Heart left ventricle (tissue), 16 donors: ENCODE measurements at places on chromosomes 1 and 21. TPM values are rescaled to one million over a fixed set of nuclear protein-coding genes. Genes with fewer than 3 reads are reported as not detected.

- DNase-seq: no peak
- peaks cover 24% of the 10 kb centered on the region for H3K36me3 ChIP-seq
- peaks cover 25% of the 10 kb centered on the region for H3K4me1 ChIP-seq
- H3K4me3 ChIP-seq: no peak overlapping the region
- no peak overlapping the region for H3K27ac ChIP-seq
- H3K27me3 ChIP-seq: no peaks in the 10 kb centered on the region
Observed at GRCh38 chr1:184790642-184791549, 36.2 kb upstream of the EDEM3 start.

The DPM3 gene
- polyA plus RNA-seq: 75.4 TPM

DNA sequence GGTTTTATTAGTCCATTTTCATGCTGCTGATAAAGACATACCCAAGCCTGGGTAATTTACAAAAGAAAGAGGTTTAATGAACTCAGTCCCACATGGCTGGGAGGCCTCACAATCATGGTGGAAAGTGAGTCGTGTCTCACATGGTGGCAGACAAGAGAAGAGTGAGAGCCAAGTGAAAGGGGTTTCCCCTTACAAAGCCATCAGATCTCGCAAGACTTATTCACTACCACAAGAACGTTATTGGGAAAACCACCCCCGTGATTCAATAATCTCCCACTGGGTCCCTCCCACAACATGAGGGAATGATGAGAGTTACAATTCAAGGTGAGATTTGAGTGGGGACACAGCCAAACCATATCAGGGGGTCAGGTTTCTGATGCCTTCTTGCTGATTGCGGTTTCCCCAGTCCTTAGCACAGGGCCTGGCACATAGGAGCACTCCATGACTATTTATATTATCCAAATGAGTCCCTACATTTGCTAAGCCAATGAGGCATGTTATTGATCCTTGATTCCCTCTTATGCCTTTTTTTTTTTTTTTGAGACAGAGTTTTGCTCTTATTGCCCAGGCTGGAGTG, 35.3 kb upstream of the PAXBP1 start:
- no peaks in the 10 kb centered on the region for H3K36me3 ChIP-seq
- H3K27me3 ChIP-seq: no peaks in the 10 kb centered on the region
- no peak overlapping the region for H3K27ac ChIP-seq
- H3K4me3 ChIP-seq: no peak overlapping the region

DNA sequence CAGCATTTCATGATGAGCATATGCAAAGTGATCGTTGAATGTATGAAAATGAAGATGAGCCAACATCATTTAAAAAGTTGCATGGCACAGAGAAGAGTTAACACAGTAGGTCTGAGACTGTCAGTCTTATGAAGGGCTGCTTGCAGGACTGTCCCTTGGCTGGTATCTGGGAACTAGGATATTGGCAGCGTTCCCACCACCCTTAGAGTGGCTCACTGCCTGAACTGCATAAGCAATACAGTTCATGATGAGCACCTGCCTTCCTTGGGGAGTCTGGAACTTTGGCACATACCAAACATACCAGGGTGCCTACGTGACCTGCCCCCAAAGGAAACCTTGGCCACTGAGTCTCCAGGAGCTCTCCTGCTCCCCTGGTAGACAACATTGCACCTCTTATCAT, 161.8 kb downstream of the DSCAM start:
- no peak overlapping the region for H3K4me3 ChIP-seq
- no peaks in the 10 kb centered on the region for H3K36me3 ChIP-seq
- H3K4me1 ChIP-seq: no peaks in the 10 kb centered on the region
- DNase-seq: peak; percentile 27
- H3K27me3 ChIP-seq: no peaks in the 10 kb centered on the region

The BMP8B gene
- 0.08 TPM for polyA plus RNA-seq

DNA sequence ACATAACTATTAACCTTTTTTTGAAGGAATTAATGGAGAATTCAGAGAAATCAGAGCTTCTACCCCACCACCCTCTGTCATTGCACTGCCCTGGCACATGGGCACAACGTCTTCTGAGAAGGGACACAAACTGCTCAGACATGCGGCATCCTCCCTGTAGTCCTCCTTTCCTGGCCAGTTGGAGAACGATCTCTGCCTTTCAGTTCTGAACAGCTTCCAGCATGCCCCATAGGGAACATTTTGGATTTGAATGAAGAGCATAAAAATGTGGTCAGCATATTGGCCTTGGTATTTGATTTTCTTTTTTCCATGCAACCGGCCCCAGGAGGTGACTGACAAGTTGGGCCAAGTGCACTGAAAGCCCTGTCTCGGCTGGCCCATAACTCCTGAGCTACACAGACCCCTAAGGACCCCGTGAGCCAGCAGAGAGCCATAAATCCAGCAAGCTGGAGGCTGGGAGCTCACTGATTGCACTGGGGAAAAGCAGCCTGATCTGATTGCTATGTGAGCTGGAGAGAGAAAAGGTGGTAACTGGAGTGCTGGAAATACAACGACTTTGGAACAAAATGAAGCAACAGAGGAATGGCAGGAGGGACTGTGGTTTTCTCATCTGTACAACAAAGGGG, 10.9 kb upstream of the BLACAT1 start:
- no peak for DNase-seq
- H3K27ac ChIP-seq: no peak overlapping the region
- peaks cover 24% of the 10 kb centered on the region for H3K27me3 ChIP-seq
- no peaks in the 10 kb centered on the region for H3K36me3 ChIP-seq
- H3K4me1 ChIP-seq: no peaks in the 10 kb centered on the region

- no peak overlapping the region for H3K27ac ChIP-seq
- no peak overlapping the region for H3K4me3 ChIP-seq
- H3K36me3 ChIP-seq: peaks cover 24% of the 10 kb centered on the region
Observed at GRCh38 chr21:44785620-44786335, 15.8 kb downstream of the UBE2G2 start.

GRCh38 chr1:162476620-162477019, 21.0 kb upstream of the UHMK1 start:
- no peaks in the 10 kb centered on the region for H3K36me3 ChIP-seq
- H3K27me3 ChIP-seq: no peaks in the 10 kb centered on the region
- DNase-seq: no peak
- H3K4me1 ChIP-seq: no peaks in the 10 kb centered on the region
- no peak overlapping the region for H3K4me3 ChIP-seq

GRCh38 chr1:212118167-212118871, 82.8 kb downstream of the DTL start:
- peak overlapping the region; percentile 77 for H3K27ac ChIP-seq
- peaks cover 20% of the 10 kb centered on the region for H3K4me1 ChIP-seq
- H3K27me3 ChIP-seq: no peaks in the 10 kb centered on the region
- H3K4me3 ChIP-seq: no peak overlapping the region
- DNase-seq: no peak

The CCDC181 gene
- 0.42 TPM for polyA plus RNA-seq

GRCh38 chr1:30691480-30691879, 31.9 kb downstream of the MATN1 start:
- no peak overlapping the region for H3K27ac ChIP-seq
- H3K27me3 ChIP-seq: peaks cover 13% of the 10 kb centered on the region
- no peaks in the 10 kb centered on the region for H3K4me1 ChIP-seq

- H3K27me3 ChIP-seq: no peaks in the 10 kb centered on the region
- no peak for DNase-seq
- H3K36me3 ChIP-seq: no peaks in the 10 kb centered on the region
- H3K4me1 ChIP-seq: no peaks in the 10 kb centered on the region
- H3K4me3 ChIP-seq: no peak overlapping the region
Observed at GRCh38 chr1:185627171-185627570, 107.0 kb upstream of the HMCN1 start.

- H3K4me1 ChIP-seq: peaks cover 4% of the 10 kb centered on the region
- no peak overlapping the region for H3K4me3 ChIP-seq
- H3K27ac ChIP-seq: no peak overlapping the region
- H3K27me3 ChIP-seq: no peaks in the 10 kb centered on the region
- DNase-seq: no peak
Observed at GRCh38 chr1:67741736-67742135, 56.7 kb downstream of the GADD45A start.

GRCh38 chr1:230261928-230262650, 164.0 kb downstream of the PGBD5 start:
- H3K4me3 ChIP-seq: no peak overlapping the region
- no peaks in the 10 kb centered on the region for H3K4me1 ChIP-seq
- DNase-seq: no peak
- no peaks in the 10 kb centered on the region for H3K27me3 ChIP-seq
- no peak overlapping the region for H3K27ac ChIP-seq
- no peaks in the 10 kb centered on the region for H3K36me3 ChIP-seq

DNA sequence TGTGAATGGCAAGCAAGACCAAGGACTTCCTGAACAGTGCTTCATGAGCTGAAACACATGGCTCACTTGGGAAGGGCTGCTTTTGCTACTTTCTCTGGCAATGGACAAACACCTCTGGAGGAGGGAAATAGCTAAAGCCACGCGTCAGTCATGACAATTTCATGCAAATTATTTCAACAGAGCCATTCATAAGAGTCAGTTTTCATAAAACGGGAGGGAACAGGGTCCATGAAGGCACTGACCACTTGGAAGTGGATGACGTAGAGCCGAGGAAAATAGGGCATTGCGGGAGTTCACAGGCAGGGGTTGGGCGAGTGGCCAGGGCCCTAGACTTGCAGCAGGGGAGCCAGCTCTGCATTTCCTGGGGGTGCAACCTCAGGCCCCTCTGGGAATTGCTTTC, 43.9 kb downstream of the SDC3 start:
- no peak overlapping the region for H3K4me3 ChIP-seq
- H3K27me3 ChIP-seq: no peaks in the 10 kb centered on the region
- DNase-seq: no peak

The HES3 gene
- polyA plus RNA-seq: not detected

The SMIM12 gene
- 16.1 TPM for polyA plus RNA-seq

DNA sequence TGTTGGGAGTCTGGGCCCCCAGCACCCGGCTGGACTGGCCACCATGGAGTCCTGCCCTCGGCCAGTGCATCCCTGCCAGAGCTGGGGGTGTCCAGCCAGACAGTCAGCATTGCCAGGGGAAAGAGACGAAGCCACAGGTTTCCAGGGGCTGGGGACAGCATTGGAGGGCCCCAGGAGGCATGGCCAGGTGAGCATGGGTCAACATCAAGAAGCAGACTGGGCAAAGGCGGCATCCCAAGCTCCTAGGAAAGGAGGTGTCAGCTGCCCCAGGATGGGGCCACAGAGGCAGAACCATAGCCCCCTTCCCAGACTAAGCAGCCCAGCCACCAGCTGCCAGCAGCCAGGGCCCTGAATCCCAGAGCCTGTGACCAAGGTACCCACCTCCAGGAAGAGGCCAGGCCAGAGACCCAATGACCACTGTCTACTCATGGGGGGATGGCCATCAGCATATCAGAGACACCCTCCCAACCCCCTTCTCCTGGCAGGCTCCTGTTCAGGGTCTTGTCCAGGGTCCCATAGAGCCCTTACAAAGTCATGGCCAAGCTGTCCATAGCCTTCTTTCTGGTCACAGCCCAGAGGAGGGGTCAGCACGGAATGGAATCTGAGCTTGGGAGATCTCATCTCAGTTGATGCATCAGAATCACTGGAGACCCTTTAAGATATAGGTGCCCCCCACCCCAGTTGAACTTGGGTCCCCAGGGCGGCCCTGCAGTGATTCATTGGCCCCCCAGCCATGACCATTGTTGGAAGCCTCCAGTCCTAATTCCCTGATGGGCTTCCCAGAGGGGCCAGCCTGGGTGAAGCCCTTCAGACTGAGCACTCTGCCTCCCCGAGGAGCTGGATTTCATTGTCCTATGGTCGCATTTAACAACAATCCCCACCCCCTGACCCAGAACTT, 32.5 kb downstream of the WNT3A start:
- H3K4me3 ChIP-seq: no peak overlapping the region
- peaks cover 19% of the 10 kb centered on the region for H3K27me3 ChIP-seq
- peaks cover 6% of the 10 kb centered on the region for H3K4me1 ChIP-seq
- no peak overlapping the region for H3K27ac ChIP-seq

The GPR37L1 gene
- 0.04 TPM for polyA plus RNA-seq

DNA sequence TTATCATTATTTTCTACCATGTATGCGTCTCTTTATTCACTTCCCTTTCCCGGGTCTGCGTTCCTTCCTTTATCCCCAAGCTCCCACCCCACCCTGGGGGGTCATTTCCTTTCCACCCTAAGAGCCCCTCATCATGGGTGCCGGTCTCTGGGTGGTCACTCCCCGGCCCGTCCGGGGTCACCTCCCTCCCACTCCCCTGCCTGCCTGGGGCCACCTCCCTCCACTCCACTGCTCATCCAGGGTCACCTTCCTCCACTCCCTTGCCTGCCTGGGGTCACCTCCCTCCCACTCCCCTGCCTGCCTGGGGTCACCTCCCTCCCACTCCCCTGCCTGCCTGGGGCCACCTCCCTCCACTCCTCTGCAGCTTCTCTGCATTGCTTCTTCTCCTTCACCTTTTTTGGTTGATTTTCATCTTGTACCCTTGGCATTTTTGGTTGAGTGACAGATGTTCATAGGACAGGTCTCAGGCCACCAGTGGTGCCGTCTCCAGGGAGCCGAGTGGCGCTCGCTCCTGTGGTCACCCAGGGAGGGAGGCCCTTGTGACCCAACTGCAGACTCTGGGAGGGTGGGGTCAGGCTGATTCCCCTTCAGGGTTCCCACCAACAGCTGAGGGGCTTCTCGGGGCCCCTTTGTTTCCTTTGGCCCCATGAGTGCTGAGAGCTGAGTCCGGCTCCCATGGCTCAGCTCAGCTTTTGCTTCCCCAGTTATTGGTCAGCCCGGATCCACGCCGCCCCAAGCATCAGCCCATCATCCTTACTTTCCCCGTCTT, 48.6 kb upstream of the PCBP3 start:
- H3K27me3 ChIP-seq: no peaks in the 10 kb centered on the region
- no peaks in the 10 kb centered on the region for H3K36me3 ChIP-seq
- no peak overlapping the region for H3K27ac ChIP-seq
- no peak for DNase-seq
